Caki2 (cell line): ENCODE measurements at places on chromosomes 1 and 21. TPM values are rescaled to one million over a fixed set of nuclear protein-coding genes. Genes with fewer than 3 reads are reported as not detected.

GRCh38 chr1:242055749-242056320 is 56.9 kb upstream of the MAP1LC3C start:
- no peak for DNase-seq

The IFNAR2 gene
- 14.5 and 38.6 TPM in 2 replicates for total RNA-seq

- peak; percentile 19 for DNase-seq
These were observed 918 bp downstream of the MIB2 start for GRCh38 chr1:1616045-1616790.

The PSRC1 gene
- total RNA-seq: 21.8 and 27.6 TPM in 2 replicates

- DNase-seq: peak; percentile 96
These were observed 16.7 kb upstream of the DISP1 start for GRCh38 chr1:222798116-222798515.

DNA sequence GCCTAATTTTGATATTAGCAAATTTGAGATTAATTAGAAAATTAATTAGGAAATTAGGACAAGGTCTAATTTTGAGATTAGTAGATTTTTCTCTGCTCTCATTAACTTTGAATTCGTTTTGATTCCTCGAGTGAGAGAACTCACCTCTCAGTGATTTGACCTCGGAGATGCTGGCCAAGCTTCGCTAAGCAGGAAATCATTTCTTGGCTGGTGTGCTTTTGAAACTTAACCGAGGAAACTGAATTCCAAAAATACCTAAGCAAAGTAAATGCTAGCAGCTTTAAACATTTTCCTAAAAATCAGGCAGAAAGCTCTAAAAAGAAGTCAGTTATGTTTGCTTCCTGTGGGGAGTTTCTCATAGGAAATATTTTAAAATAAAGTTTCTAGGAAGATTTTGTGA is 34.9 kb downstream of the CDC14A start:
- no peak for DNase-seq

The ASH1L gene
- 9.7 and 21.2 TPM in 2 replicates for total RNA-seq

DNA sequence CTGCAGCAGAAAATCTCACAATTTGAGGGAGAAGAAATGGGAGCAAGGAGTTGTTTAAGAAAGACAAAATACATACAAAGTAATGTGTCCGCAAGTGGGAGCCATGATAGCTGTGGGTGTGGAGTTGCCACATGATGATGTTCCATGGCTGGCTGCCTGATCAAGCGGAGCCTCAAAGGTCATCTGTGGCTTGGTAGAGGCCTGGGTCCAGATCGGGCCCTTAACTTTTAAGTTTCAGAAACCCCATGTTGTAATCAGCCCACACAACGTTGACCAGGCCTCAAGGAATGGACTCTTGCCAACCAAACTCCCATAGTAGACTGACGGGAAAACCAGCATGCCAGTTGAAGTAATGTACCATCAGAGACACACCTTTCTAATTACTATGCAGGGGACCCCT is 64.7 kb upstream of the ANGPTL1 start:
- DNase-seq: no peak

GRCh38 chr21:38297194-38297631 is 40.4 kb downstream of the KCNJ15 start:
- DNase-seq: no peak

The PALMD gene
- 2.3 and 6.5 TPM in 2 replicates for total RNA-seq

GRCh38 chr1:168202941-168203654 is 22.7 kb upstream of the SFT2D2 start:
- no peak for DNase-seq

The SPAG17 gene
- total RNA-seq: 0.27 and 4.5 TPM in 2 replicates

DNA sequence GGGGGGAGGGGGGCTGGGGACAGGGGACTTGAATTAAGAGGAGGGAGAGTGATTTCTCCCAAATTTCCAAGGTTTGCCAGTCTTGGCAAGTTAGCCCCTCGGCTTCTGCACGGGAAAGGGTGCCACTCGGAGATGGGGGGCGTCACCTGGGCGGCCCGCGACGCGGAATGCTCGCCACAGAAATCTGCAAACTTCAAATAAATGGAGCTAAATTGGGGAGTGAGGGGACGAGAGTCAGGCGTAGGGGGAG is 885 bp upstream of the SSBP3 start:
- no peak for DNase-seq

GRCh38 chr1:218048828-218049420 is 236.2 kb upstream of the RRP15 start:
- DNase-seq: no peak

GRCh38 chr1:14254251-14254650 is 344.2 kb upstream of the KAZN start:
- no peak for DNase-seq

GRCh38 chr1:230749150-230749549 is 2.0 kb downstream of the CAPN9 start:
- no peak for DNase-seq

- DNase-seq: no peak
These were observed 23.3 kb downstream of the ACOT11 start for GRCh38 chr1:54571326-54571725.

GRCh38 chr1:162710780-162711465 is 78.7 kb downstream of the DDR2 start:
- no peak for DNase-seq

The HAO2 gene
- total RNA-seq: not detected in 2 replicates

DNA sequence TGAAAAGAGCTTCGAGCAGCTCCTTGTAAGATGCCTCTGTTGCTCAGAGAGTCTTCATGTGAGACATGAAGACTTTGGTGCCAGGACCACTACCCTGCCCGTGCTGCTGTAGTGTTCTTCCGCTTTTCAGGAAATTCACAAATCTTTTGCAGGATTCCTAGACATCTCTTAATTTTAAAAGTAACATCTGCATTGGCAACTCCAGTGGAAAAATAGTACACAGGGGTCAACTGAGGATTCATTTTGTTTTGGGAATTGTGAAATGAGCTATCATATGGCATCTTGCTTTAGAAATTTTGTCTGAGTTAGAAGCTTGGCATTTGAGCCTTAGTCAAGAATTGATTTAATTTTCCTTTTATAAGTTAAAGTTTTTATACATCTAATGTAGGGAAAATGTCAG is 7.2 kb downstream of the PRDM2 start:
- no peak for DNase-seq

- DNase-seq: no peak
These were observed 100.9 kb downstream of the ARHGEF10L start for GRCh38 chr1:17640393-17640792.

The HES5 gene
- total RNA-seq: not detected in 2 replicates

The OR6K3 gene
- total RNA-seq: not detected in 2 replicates

The SLC25A34 gene
- total RNA-seq: 0.07 and 1.0 TPM in 2 replicates
